ENCODE measurements at places on chromosomes 2 and 18.

- no peak for DNase-seq
Measured at GRCh38 chr2:58540681-58541080, 299.6 kb upstream of the FANCL start.

DNA sequence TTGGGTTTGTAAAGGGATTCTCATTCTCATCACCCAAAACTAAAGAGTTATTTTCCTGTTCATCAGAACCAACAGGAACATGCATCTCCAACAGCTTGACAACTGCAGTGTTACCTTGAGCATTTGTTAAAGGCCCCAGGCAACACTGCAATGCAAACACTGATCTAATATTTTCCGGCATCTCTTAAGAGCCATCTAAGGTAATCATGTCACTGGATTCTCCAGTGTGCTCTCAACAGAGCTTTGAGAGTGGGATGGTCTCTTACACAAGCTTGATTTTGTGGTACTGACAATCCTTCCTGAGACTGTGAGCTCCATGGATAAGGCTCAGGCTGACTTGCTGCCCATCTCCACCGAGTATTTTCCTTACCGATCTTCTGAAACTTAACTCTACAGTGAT is 90.5 kb upstream of the ITGB6 start:
- no peak for DNase-seq

GRCh38 chr2:47719099-47719498 is 63.8 kb upstream of the MSH6 start:
- DNase-seq: no peak

GRCh38 chr18:49725809-49726674 is 87.3 kb downstream of the ACAA2 start:
- DNase-seq: no peak

GRCh38 chr18:80210312-80211083 is 36.8 kb downstream of the PARD6G start:
- no peak for DNase-seq

DNA sequence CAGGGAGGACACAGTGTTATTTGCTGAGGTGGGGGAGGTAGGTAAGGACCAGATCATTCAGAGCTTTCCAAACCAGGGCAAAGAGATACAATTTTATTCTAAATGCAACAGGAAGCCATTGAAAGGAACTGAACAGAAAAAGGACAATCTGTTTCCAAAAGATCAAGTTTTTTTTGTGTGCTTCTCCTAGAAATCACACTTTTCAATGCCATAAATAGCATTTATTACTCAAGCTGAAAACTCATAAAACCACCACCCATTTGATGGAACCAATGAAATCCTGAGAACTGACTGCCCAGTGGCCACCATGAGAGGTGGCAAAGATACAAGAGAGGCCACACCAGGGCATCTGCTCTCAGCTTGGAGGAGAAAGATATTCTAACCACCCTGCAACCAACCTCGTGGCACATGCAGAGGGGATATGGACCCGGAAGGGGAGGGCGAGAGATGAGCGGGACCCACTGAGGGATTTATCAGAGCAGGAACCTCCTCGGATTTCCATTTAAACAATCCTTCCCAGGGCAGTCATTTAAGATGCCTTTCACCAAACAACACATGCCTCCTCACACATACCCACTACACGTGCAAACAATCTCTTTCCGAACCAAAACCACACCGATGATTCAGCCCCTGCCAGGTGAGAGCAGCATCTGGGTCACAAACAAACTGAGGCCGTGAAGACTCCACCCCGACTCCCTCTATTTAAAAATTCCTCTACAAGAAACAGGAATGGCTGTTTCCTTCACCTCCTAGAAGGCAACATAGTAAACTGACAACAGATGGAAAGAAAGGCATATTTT is 8.8 kb downstream of the CYB5A start:
- DNase-seq: no peak

GRCh38 chr2:231467613-231468530 is 3.6 kb upstream of the NCL start:
- DNase-seq: no peak

DNA sequence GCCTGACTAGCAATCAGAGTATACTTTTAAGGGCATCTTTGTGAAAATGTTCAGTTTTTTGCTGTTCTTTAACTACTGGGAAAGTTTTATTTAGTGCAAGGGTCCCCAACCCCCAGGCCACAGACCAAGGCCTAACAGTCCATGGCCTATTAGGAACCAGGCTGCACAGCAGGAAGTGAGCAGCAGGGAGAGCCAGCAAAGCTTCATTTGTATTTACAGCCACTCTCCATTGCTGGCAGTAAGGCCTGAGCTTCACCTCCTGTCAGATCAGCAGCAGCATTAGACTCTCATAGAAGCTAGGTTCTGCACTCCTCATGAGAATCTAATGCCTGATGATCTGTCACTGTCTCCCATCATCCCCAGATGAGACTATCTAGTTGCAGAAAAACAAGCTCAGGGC is 17.1 kb upstream of the NR4A2 start:
- no peak for DNase-seq

GRCh38 chr2:109194620-109194937 is 65.6 kb downstream of the SH3RF3 start:
- no peak for DNase-seq

GRCh38 chr18:36041146-36041545 is 26.2 kb downstream of the RPRD1A start:
- DNase-seq: no peak

GRCh38 chr2:54909001-54909400 is 141.2 kb downstream of the RTN4 start:
- DNase-seq: no peak

GRCh38 chr2:191128172-191128910 is 22.5 kb downstream of the STAT4 start:
- no peak for DNase-seq

DNA sequence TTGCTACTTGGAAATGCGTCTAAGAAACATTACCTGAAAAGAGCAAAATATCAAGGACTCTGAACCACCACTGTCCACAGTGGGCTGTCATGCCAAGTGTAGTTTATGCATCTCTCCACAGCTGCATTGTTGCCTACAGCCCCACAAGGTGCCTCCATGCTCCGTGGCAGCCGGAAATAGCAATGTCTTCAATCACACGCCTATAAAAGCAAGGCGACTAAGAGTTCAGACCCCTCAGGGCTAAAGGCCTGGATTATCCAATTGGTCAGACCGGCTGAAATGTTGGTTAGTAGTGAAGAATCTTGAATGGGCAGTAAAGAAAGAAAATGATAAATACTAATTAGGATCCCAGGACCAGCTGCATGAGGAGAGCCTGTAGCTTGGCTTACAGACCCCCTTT is 114.0 kb upstream of the SLC35G4 start:
- DNase-seq: no peak

- DNase-seq: no peak
Measured at GRCh38 chr2:1963786-1964185, 219.5 kb upstream of the PXDN start.

GRCh38 chr2:152585830-152586484 is 131.3 kb downstream of the PRPF40A start:
- DNase-seq: no peak

- no peak for DNase-seq
Measured at GRCh38 chr2:42185220-42185921, 16.2 kb downstream of the EML4 start.

- DNase-seq: no peak
Measured at GRCh38 chr2:3703236-3703756, at the start of gene DCDC2C. DCDC2C (plus strand) TSS chr2:3703575; CDS start chr2:3703752, 177 bp downstream.

DNA sequence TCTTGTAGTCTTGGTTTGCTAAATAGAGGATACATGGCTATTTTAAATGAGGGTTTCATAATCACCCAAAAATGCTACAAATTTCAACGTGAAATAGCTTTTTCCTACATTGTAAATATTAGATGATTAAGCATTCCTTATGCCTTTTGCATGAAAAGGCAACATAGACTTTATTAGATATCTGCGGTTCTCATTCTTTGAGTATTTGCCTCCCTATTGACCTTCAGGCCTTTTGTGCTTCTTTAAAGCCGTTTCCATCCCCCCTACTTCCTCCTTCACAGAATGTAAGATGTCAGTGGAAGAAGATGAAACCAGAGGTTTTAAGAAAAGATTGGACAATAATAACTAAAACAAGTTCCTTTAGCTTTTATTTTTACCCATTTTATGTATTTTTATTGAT is 144.1 kb downstream of the UBE2E3 start:
- DNase-seq: no peak

- DNase-seq: no peak
Measured at GRCh38 chr18:36640021-36640952, 188.5 kb downstream of the TPGS2 start.

- no peak for DNase-seq
Measured at GRCh38 chr18:56844556-56844955, 193.4 kb downstream of the WDR7 start.

DNA sequence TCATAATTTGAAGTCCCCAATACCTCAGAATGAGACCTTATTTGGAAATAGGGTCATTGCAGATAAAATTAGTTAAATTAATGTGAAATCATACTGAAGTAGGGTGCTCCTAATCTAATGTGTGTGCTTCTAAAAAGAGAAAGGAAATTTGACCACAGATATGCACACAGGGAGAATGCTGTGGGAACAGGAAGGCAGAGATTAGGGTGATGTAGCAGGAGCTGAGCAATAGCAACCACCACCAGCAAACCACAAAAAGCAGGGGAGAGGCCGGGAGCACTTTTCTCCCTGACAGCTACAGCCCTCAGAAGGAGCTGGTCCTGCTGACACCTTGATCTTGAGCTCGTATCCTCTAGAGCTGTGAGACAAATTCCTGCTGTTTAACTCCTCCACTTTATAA is 24.6 kb upstream of the SCG2 start:
- DNase-seq: no peak

DNA sequence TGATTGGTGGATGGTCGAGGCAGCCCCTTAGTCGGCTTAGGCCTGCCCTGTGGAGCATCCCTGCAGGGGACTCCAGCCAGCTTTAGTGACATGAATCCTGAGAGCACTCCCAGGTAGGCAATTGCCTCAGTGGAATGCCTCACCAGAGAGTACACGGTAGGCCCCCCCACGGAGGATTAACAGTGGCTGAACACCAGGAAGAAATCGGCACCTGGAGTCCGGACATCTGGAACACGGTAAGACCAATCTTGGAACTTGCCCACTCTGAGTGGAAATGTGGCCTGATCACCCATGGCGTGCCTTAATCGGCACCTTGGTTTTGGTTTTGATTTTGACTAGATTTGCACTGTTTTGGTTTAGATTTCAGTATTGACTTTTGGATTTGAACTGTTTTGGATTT is 326.2 kb upstream of the NCKAP5 start:
- DNase-seq: no peak

DNA sequence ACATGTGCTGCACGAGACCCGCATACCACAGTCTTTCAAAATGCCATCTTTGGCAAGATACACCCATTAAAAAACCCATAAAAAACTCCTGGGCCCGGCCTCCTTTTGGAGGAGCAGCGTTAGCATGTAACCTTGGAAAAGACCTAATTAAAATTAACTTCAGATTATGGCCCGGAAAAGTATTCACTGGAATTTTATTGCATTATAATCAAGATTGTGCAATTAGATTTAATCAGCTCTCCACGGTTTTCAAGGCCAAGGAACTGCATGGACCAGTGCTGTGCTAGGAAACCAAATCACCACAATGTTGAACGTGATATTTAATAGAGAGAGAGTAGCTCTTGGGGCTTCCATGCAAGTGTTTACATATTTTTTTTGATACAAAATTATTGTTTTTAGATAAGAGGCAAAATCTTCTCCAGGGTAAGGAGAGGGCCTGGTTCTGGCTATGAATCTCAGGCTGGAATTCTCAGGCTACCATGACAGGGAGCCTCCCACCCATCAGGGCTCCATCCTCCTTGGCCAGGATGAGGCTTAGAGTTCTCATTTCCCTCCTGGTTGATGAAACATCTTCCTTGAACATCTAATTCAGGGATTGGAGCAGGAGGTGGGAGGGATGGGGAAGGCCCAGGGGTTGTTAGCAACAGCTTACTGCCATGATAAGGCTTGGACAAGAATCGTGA is 82.0 kb upstream of the TTC39C start:
- DNase-seq: no peak

GRCh38 chr2:177893880-177894279 is 178.7 kb downstream of the PDE11A start:
- DNase-seq: no peak

DNA sequence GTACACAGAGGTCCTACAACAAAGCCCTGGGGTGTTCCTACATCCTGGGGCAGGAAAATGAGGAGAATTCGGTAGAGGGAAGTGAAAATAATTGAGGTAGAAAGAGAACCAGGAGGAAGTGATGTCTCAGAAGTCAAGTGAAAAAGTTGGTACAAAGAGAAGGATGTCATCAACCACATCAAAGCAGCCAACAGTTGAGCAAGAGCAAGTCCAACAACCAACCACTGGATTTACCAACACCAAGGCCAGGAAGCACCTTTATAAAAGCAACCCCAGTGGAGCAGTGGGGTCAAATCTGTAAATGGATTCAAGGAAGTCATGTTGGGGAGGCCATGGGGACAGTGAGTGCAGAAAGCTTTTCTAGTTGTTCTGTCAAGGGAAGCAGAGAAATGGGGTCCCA is 360.4 kb downstream of the ZNF516 start:
- DNase-seq: no peak

DNA sequence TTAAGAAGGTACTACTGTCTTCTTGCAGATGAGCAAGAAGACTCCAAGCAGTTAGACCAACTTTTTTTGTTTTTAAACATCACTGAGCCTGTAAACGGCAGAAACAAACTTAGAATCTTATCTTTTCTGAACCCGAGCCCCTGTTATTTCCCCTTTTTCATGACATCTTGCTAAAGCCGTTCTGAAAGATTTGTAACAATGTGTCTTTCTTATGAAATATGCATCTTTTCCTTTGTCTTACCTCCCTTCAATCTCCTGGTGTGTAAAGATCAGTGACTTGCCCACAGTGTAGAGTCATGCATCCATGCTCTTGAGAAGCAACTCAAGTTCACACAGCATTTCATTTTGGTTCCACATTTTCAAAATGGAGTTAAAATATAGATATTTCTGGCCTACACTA is 288.8 kb upstream of the CELF4 start:
- DNase-seq: no peak

DNA sequence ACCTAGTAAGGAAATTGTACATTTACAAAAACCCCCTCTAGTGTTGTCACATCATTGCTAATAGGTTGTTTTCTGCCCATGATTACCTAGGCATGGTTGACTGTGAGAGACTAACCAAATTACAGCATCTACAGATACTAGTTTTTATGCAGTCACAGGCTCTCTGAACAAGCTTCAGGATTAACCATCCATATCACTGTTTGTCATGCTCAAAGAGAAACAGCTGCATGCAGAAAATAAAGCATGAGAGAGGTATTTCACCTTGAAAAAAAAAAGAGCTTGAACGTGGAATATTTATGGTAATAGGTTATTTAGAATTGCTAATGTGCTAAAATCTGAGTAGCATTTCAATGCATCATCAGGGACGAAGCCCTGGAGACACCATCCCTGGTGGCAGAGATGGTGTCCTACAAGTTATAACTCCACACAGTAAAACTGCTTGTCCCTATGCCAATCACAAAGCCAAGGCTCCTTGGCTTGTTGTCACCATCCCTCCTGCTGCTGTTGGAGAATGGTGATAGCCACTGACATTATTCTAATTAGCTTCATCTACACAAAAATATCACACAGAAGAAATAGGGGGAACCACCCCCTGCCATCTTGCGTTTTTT is 5.4 kb downstream of the NEB start:
- no peak for DNase-seq

- no peak for DNase-seq
Measured at GRCh38 chr2:10019174-10019573, 24.2 kb upstream of the KLF11 start.

GRCh38 chr2:197198890-197199289 is 111.7 kb downstream of the ANKRD44 start:
- no peak for DNase-seq

GRCh38 chr18:76374330-76375281 is 120.4 kb downstream of the ZNF516 start:
- no peak for DNase-seq
